Caco-2 (cell line): ENCODE measurements at places on chromosomes 1 and 21.

DNA sequence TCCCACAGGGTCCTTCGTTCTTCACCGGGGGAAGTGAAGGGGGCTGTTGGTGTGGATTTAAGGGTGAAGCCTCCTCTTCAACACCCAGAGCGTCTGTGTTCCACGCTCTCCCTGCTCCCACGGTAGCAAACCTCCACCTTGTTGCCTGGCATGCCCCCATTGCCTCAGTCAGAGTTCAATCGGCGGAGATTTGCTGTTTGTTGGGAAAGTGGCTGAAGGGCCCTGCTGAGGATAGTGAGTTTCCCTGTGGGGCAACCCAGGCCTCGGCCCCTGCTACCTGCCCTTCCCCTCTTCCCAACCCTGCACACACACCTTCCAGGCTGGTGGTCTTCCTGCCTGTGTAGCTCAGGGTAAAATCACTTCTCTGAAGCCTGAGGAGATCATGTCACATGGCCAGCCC lies 60.5 kb downstream of the TOR1AIP2 start:
- no peak for DNase-seq

- no peak for DNase-seq
Observed at GRCh38 chr21:36552434-36552785, 72.5 kb upstream of the CLDN14 start.

DNA sequence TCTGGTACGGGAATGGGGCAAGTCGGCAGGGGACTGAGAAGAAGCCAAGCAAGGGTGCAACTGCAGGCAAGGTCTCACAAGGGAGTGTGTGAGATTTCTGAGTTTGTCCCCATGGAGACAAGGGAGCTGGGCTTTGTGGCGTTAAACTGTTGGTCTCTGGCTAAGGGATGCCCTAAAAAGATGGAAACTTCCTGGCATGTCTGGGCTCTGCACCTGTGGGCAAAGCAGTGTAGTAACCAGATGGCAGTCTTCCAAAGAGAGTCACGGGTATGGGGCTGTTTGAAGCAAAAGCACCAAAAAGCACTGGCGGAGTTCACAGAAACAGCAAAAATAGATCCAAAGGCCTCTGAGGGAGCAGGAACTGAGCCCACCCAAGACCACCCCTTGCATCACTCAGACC lies 104.8 kb upstream of the SLC44A3 start:
- DNase-seq, result no peak

DNA sequence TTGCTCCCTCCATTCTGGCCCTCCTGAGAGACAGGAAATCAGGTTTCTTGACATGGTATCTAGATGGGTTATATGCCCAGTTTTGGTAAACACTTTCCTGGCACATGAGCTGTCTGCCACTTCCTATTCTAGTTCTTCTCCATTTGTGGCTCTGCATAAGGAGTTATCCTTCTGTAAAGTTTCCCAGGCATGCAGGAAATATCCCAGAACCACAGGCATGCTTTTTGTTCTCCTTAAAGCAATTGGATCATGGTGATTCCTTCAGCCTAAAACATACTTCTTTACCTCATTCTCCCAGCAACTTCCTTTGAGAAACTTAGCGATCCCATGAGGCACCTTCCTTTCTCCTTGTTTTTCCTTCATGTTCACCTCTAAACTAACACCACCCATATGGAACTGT lies 199.8 kb downstream of the CRB1 start:
- DNase-seq, result no peak

- DNase-seq, result no peak
Observed at GRCh38 chr1:229153955-229154548, 116.9 kb upstream of the RAB4A start.

DNA sequence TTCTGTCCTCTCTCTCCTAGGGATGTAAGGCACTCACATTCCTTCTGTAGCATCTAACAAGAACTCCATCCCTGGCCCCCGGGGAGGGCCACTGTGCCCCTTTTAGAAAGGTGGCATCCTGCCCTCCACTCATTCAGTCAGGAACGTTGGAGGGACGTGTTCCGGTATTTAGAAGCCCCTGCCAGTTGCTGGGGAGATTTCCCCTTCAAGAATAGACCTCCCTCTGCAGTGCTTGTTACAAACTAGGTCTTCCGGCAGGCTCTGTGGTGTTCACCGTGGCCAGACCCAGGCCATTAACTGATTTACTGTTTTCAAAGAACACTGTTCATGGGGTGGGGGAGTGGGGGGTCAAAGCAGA lies 779 bp downstream of the PCP4L1 start:
- DNase-seq, result no peak

GRCh38 chr1:27912429-27912828 lies 22.4 kb upstream of the SMPDL3B start:
- no peak for DNase-seq

DNA sequence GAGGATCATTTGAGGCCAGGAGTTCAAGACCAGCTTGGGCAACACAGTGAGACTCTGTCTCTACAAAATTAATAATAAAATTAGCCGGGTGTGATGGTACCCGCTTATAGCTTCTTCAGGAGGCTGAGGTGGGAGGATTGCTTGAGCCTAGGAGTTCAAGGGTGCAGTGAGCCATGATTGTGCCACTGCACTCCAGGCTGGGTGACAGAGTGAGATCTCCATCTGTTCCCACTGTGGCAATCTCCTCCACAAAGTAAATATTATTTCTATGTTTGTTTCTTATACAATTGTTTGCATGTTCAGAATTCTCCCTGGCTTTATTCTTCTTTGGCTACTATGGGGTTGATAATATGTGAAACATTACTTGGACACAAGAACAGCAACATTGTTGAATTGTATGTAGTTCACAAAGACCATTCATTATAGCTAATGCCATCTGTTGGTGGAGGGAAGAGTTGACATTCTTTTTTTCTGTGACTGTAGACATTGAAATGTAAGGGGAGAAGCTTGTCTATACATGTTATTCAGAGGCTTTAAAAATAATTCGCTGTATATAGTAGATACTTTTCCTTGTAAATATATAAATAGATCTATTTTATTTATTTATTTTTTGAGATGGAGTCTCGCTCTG lies 47.8 kb upstream of the SRSF10 start:
- no peak for DNase-seq

DNA sequence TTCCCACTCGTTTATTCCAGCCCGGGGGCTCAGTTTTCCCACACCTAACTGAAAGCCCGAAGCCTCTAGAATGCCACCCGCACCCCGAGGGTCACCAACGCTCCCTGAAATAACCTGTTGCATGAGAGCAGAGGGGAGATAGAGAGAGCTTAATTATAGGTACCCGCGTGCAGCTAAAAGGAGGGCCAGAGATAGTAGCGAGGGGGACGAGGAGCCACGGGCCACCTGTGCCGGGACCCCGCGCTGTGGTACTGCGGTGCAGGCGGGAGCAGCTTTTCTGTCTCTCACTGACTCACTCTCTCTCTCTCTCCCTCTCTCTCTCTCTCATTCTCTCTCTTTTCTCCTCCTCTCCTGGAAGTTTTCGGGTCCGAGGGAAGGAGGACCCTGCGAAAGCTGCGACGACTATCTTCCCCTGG lies 716 bp downstream of the OLIG2 start:
- DNase-seq, result no peak

GRCh38 chr1:112788561-112788960 lies 73.4 kb upstream of the PPM1J start:
- no peak for DNase-seq

- no peak for DNase-seq
Observed at GRCh38 chr1:19577036-19577435, 67.1 kb upstream of the NBL1 start.

DNA sequence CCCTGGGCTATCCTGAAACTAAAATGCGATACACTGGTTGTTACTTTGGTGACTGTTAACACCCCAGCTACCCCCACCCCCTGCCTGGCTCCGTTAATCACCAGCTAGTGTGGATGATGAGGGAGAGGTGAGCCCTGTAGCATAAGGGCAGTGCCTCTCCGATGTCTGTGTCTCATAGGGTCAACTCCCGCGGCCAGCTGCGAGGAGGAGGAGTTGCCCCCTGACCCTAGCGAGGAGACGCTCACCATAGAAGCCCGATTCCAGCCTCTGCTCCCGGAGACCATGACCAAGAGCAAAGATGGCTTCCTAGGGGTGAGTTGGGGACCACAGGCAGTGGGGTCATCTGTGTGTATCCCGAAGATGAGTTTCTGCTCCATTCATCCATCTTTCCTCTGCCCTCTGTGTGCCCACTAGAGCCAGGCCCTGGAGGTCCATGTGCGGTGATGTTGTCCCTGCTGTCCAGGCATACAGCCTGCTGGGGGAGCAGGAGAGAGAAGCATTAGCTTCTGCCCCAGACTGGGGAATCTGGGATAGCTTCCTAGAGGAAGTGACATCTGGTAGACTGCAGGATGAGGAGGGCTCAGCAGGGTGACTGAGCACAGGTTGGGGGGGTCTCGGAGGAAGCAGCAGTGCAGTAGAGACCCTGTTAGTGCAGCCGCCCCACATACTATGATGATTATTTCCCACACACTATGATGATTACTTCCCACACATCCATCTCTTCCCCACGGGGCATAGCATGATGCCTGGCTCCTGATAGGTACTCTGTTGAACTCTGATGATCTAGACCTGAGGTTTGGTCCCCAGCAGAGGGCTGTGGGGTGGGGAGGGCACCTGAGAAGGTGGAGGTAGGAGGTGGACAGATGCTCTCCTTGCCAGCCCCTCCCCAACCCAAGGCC lies 5.2 kb downstream of the SELENON start:
- no peak for DNase-seq

DNA sequence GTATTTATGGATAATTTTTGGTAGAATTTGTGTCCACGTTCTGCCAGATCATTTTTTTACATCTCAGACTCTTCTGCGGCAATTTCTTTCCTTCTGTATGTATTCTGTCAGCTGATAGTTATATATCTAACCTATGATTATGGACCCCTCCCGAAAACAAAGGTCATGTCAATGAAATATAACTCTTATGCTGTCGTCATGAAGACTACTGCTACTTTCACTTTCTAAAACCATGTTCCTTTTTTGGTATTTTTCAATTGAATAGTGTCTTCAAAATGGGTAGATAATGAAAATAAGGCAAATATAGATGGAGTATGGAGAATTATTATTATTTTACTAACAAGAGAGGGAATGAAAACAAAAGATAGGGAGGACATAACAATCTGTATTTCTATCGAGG lies 3.2 kb downstream of the ANGPTL1 start:
- DNase-seq, result no peak

DNA sequence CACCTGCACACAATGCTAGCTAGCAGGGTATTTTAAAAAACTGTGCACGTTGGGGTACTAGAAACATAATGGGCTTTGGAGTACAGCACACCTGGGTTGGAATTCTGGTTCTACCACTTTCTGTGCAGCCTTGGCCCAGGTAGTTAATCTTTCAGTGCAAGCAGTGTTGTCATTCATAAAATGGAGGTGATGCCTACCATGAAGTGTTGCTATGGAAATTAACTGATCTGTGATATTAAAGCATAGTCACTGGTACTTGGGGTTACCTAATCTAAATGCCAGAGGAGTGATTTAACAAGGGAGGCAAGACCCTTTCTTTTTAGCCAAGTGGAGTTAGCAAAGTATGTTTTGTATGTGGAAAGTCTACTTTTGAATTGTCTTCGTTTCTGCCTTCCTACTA lies 18.0 kb downstream of the ATP1B1 start:
- DNase-seq, result peak; percentile 48

GRCh38 chr1:150164779-150165178 lies 15.1 kb downstream of the PLEKHO1 start:
- no peak for DNase-seq

GRCh38 chr1:189929501-189930099 lies 548.1 kb downstream of the BRINP3 start:
- no peak for DNase-seq

GRCh38 chr1:44985747-44986359 lies 542 bp downstream of the EIF2B3 start:
- no peak for DNase-seq

GRCh38 chr1:31814631-31815306 lies 1.1 kb downstream of the SPOCD1 start:
- DNase-seq, result no peak

DNA sequence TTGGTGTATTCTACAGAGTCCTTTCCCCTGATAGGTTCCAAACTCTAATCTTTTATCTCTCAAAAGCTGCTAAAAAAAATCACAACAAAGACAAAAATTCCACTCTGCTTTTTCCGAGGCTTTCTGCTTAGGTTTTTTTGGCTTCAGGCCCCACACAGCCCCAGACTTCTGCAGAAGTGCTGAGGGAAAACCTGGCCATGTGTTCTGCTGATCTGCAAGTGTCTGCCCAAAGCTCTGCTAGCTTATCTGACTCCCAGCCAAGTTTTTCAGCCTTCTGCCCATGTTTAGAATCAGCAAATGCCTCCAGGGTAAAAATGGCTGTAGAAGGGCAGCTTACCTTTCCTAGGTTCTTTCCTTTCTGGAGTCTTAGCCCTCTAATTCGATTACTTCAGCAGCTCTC lies 28.4 kb downstream of the DISP3 start:
- DNase-seq, result no peak

DNA sequence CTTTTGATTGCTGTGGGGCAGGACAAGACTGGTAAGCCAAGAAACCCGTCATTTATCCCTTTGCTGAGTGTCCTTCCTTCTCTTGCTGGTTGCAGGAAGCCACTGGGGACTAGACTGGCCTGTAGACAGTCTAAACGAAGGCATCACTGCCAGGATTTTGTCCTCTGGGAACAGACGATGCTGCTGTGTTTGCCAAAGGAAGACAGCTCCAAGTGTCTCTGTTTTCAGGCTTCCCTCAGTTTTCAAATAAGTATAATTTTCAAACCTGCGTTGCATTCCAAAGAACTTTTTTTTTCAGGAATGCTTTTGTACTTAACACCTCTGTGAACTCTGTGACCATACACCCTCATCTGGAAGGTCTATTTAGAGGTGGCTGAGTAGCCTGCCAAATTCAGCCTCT lies 269.4 kb downstream of the HLX start:
- no peak for DNase-seq

DNA sequence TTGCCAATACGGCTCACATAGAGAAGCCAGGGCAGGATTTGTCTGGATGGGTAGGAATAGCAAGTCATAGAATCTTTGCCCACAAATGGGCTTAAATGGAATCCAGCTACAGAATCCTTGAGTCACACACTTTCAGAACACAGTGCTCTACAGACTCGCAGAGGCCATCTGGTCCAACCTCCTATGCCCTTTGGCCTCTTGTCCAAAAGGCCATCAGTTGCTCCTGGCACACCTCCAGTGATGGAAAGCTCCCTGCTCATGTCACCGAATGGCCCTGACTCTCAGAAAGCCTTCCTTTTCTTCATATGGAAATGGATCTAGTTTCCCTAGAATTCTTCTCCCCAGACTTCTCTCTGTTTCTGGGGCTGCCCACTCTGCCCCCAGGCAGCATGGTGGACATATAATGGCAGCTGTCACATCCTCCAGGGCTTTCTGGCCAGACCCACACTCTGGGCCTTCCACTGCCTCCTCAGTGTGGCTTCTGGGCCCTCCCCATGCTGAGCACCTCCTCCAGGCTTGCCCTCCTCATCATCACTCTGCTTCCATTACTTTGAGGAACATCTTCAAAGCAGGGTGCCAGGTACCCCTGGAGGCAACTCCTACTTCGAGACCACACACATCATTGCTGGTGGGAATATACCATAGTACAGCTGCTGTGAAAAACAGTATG lies 33.6 kb upstream of the TRABD2B start:
- no peak for DNase-seq

- peak; percentile 84 for DNase-seq
Observed at GRCh38 chr1:39898648-39899603, 2.8 kb downstream of the MYCL start.
